ENCODE measurements at places on chromosomes 6 and 20. TPM values are rescaled to one million over a fixed set of nuclear protein-coding genes. Genes with fewer than 3 reads are reported as not detected.

DNA sequence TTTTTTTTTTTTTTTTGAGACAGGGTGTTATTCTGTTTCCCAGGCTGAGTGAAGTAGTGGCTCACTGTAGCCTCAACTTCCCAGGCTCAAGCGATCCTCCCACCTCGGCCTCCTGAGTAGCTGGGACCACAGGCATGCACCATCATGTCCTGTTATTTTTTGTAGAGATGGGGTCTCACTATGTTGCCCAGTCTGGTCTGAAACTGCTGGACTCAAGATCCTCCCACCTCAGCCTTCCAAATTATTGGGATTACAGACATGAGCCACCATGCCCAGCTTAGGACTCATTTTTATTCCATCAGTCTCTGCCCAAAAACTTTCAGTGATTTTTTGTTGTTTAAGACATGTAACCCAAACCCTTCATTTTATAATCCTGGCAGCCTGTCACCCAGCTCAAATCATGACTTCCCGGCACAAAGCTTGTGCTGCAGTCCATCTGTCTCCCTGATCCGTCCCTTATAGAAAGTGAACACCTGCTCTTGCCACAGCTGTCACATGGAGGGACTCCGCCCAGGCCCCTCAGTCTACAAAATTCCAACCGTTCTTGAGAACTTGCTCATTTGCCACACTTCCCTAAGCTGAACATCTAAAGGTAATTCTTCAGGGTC lies 183.9 kb upstream of the JARID2 start:
- no peak for DNase-seq

GRCh38 chr6:68776354-68776753 lies 141.3 kb downstream of the ADGRB3 start:
- no peak for DNase-seq

Gene EFCAB8
- 0.30 TPM for total RNA-seq

GRCh38 chr6:139982195-139982594 lies 607.7 kb upstream of the CITED2 start:
- DNase-seq, result no peak

DNA sequence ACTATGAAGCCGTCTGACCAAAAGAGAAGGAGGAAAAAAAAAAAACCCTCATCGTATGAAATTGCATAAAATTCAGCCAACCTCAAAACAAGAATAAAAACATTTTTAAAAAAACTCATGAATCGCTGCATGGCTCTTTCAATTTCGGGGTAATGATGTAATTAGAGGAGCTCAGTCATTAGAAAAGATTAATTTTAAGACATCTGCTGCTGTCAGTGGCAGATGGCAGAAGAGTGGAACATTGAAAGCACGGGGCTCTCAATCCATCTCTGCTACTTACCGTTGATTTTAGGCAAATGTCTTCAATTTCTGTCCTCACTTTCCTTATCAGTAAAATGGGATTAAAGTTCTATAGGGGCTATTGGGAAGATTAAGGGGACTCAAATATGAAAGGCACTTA lies 79.1 kb downstream of the EYA2 start:
- no peak for DNase-seq

DNA sequence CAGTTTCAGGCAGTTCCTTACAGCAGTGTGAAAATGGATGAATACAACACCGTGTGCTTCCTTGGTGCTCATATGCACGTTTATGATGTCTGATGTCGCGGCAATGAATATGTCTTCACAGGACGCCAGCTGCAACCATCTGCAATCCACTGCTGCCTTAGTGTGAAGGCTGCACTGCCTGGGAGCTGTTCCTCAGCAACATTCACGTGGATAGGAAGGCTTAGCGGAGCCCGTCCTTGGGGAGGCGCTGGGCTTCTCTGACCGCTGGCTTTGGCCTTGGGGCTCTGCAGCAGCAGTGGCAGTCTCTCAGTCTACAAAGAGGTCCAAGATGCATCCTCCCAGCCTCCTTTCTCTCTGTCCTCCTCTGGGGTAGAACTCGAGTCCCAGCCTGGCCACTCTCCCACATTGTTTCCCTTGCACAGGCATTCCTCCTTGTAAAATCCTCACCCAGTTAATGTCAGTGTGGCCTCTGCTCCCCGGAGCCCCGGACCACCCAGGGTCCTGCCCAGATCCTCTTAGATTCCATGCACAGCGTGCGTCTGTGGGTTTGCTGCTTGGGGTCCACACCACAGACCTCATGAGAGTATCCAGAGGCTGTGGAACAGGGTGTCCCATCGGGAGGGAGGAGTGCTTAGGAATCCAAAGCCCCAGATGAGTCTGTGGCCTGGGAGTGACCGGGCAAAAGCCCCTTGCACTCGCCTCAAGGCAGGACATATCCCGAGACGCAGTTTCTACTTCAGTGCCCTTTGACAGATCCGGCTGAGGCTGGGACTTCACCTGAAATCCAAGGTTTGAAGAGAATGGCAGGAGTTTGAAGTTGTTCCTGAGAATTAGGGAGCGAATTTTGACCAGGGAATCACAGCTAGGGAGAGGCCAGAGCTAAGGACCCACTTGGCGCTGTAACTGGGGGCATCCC lies 181.3 kb downstream of the THBS2 start:
- DNase-seq, result no peak

All from activated CD8-positive, alpha-beta memory T cell treated with anti-CD3 and anti-CD28 coated beads, Interleukin-2, amount 10 ng/mL, durations not matched to agents 7 days and 5 days (primary cell).